ENCODE measurements at places on chromosomes 6 and 20.

GRCh38 chr6:131844243-131844841 lies 36.5 kb downstream of the ENPP1 start:
- DNase-seq: no peak

GRCh38 chr6:21103626-21104224 lies 489.8 kb upstream of the SOX4 start:
- no peak for DNase-seq

GRCh38 chr6:139325125-139325524 lies 33.3 kb upstream of the TXLNB start:
- peak; percentile 57 for DNase-seq

DNA sequence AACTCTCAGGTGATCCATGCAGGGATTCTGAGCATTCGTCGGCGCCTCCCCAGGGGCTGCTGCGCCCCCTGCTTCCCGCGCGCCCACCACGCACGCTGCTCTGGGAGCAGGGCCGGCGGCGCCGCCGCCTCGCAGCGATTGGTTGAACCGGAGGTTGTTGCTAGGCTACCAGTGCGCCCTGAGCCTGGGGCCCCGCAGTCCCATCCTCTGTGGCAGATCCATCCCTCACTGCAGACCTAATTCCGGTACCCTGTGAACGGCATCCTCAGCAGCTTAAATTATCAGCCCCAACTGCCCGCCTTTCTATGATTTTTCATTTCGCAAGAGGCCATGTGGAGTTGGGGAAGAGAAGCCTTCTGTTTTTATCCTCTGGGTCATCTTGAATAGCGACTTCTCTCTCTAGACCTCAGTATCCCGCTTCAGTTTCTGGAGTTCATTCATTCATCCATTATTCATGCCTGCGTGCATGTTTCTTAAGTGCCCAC lies 15.4 kb downstream of the PNPLA1 start:
- no peak for DNase-seq

DNA sequence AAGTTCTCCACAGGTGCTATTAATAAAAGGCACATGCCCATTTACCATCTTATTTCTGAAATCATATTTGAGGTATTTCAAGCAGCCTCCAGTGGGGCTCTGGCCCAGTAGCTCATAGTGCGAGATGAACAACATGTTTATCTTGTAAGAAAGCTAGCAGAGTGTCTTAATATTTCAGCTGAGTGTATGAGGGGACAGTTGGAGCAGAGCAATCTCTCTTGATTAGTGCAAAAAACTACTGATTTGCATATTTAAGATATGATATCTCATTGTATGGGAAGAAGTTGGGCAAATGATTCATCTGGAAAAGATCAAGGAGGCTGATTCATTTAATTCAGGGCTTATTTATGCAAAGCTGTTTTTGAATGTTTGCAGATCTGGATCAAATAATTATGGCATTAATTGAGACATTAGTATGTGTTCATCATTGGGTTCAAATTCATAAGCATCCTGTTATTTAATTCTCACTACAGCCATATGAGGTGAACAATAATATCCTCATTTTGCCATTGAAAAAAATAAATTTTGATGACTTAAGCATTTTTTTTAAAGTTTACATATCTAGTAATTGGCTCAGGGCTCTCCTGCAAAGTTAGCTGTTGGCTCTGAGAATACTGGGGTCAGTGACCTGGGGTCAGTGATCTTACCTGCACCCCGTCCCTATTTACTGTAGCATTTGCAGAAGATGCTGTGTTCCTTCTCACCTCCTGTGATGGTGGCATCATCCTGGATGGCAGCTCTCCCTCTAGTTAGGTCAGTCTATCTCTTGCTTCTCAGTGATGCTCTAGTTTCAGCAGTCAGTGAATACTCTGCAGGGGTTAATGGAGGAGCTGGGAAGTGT lies 24.1 kb upstream of the GCLC start:
- DNase-seq: no peak

DNA sequence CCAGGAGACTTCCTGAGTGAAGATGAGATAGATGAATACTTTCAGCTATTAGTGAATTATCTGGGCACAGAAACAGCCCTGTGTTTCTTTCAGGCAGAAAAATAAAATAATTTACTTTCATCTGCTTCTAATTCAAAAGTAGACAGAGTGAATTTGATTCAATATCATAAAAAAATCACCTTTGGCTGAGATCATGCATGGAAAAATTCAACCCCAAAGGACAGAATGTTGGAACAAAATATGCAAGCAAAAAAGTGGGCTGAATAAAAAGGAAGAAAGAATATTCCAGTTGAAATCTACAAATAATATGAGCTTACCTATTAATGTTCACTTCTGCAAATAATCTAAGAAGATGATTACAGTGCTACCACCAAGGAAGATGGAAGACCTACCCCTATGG lies 546.9 kb downstream of the TFAP2B start:
- no peak for DNase-seq

- peak; percentile 32 for DNase-seq
Observed at GRCh38 chr6:105995391-105995865, 90.7 kb upstream of the PRDM1 start.

- DNase-seq: no peak
Observed at GRCh38 chr6:108733706-108734265, 114.4 kb upstream of the ARMC2 start.

DNA sequence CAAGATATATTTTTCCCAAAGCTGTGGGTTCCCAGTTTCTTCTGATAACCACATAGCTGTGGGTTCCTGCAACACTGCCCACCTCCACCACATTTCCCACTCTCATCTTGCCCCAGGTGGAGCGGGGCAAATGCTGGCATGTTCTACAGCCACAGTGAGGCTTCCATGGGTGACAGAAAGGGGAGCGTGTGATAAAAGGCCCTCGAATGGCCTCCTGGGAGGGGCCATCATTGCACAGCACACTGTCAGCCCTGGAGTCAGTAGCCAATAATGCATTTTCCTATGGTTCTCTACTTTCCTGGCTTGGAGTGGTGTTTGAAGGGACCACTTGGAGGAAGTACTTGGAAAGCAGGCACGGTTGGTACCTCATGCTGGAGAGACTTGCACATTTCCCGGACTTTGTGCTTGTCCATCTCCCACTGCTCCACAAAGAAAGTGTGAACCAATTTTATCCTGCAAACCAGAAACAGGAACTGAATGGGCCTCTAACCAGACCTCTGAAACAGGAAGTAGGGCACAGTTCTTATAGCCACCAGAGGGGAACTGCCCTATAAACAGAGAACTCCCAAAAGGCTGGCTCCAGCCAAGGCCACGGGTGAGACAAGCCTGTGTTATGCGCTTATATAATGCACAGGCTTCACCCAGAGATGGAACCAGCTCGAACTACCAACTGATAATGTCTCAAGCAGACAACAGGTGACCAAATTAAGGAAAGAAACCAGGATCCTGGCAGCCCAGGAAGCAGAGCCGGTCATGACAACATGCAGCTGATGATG lies 8.6 kb downstream of the MAP3K5 start:
- DNase-seq: peak; percentile 88

- DNase-seq: peak; percentile 59
Observed at GRCh38 chr6:129730477-129731165, 20.6 kb upstream of the ARHGAP18 start.

DNA sequence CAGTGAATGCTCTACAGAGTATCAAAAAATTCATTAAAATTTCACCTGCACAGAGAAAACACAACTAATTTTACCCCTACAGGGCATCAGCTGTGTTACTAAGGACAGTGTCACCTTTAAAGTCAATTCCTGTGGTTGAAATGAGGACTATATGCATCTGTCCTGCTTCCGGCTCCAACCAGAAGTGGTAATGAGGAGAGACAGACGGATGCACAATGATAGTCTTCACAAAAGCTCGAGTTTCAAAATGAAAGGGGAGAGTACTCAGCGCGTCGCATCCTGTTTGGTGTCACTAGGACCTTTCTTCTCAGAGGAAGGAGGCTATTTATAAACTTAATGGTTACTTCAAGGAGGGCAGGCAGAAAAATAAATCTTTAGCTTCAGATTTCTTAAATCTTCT lies 86.5 kb downstream of the LYRM4 start:
- no peak for DNase-seq

DNA sequence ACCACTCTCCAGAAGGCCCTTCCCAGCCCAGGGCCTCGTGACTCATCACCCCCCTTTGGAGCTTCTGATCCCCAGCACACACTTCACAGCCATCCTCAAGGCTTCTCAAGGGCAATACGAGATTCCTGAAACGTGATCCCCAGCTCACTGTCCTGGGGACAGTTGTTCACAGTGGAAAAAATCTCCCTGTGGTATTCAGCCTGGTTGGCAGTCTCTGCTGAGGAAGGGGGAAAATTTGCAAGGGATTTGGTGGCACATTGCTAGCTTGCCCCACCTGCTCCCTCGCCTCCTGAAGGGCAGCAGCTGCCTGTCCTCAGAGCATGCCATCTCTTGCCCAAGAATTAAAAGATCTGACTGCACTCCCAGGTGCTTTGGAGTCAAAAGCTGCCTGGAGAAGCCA lies 20.7 kb upstream of the PKHD1 start:
- no peak for DNase-seq

DNA sequence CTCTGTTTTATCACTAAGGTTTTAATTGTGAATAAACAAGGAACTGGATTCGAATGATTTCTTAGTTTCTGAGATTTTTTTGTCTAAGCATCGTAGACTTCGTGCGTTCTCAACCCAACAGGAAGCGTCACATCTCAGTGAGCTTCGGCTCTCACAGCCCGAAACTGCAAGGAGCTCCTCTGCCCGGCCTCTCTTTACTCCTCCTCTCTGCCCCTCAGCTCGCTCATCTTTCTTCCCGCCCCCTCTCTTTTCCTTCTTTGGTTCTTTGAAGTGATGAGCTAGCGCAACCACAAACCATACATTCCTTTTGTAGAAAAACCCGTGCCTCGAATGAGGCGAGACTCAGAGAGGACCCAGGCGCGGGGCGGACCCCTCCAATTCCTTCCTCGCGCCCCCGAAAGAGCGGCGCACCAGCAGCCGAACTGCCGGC lies 480 bp upstream of the NT5E start:
- no peak for DNase-seq

DNA sequence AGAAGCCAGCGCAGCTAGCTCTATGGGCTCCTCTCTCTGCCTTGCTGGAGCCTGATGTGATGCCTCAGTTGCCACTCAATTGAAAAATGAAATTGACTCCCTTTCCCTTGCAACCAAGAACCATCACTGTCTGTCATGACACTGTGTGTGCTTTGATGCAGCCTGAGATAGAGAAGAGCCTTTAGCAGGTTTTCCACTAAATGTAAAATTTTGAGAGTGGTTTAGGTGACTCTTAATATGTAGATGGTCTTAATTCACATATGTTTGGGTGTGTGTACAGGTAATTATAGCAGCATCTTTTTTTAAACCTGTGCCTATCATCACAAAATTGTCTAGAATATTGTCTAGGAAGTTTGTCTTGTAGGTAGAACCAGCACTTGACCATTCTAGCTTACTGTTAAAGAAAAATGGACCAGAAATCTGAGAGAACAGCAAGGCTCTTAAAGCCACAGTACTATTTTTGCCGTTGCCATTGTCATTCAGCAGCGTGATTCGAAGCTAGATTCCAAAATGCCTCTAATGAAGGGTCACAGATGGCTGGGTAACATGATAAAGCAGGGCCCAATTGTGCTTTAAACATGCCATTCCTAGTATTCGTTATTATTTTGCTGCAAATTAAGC lies 1.3 kb downstream of the ARFGEF3 start:
- no peak for DNase-seq

- DNase-seq: no peak
Observed at GRCh38 chr6:169669147-169669546, 32.7 kb downstream of the WDR27 start.

- no peak for DNase-seq
Observed at GRCh38 chr6:144606083-144606482, 320.9 kb downstream of the UTRN start.

DNA sequence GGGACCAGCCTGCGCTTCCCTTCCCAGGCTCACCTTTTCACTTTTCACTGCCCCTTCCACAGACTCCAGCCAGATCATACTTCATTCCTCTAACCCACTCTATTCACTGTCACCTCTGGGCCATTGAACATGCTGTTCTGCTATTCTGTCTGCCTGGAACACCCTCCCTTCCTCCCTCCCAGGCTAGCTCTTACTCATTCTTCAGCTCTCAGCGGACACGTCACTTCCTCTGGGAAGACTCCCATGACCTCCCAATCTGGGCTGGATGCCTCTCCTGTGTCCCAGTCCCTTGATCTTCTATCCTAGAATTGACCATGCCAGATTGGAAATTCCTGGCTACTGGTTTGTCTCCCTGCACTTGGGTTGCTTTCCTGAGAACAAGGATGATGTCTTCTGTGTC lies 5.0 kb downstream of the SLC12A5 start:
- DNase-seq: no peak

GRCh38 chr20:47397652-47398301 lies 41.3 kb upstream of the ZMYND8 start:
- no peak for DNase-seq

DNA sequence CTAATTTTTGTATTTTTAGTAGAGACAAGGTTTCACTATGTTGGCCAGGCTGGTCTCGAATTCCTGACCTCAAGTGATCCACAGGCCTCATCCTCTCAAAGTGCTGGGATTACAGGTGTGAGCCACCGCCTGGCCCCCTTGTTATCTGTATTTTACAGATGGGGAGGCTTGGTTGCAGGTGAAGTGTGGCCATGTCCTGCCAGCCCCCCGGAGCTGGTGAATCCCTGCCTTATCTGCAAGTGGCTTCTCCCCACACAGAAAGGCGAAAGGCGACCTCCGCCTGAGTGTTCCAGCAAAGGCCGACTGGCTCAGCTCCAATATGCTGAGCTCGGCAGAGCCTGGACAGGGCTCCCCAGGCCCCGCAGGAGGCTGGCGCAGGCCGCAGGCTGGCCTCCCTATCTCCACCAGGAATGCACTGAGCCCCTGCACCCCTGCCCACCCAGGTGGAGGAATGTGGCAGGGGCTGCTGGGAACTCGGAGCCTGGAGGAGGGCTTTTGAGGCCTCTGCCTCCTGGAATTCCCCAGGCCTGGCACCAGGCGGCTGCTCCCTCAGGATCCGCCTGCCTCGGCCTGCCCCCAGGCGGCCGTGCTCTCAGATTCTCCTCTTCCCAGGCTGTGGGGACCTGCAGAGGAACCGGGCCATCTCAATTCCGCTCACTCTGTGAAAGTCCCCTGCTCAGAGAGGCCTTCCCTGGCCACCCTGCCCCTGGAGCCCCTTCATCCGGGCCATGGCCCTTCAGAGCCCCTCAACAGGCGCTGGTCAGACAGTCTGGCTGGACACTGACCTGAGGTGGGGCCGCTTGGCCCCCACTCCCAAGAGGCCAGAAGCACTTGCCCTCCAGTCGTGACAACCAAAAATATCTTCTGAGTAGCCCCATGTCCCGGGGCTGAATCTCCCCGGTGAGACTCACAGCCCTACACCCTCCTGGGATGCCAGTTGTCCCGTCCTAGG lies 9.3 kb upstream of the LAMA5 start:
- DNase-seq: no peak

GRCh38 chr6:143368426-143368825 lies 82.1 kb downstream of the ADAT2 start:
- peak; percentile 8 for DNase-seq

DNA sequence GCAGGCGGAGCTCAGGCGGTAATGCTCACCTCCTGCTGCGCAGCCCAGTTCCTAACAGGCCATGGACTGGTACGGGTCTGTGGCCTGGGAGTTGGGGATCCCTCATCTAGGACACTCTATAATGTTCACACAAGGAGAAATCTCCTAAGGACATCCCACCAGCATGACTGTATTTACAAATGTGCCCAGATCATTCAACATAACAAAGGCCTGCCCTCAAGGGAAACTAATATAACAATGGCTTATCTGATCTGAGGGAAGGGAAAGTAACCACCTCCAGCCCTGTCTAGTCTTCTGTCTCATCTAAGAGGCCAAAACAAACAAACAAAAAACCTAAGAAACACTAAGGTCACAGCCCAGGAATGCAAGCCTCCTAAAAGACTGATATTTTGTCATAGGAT lies 232.8 kb downstream of the RNGTT start:
- no peak for DNase-seq

- no peak for DNase-seq
Observed at GRCh38 chr20:63267691-63268090, 4.9 kb upstream of the ARFGAP1 start.
